ENCODE measurements at places on chromosomes 1 and 21.

GRCh38 chr1:162571696-162572095, 10.2 kb downstream of the UAP1 start:
- no peak for DNase-seq

DNA sequence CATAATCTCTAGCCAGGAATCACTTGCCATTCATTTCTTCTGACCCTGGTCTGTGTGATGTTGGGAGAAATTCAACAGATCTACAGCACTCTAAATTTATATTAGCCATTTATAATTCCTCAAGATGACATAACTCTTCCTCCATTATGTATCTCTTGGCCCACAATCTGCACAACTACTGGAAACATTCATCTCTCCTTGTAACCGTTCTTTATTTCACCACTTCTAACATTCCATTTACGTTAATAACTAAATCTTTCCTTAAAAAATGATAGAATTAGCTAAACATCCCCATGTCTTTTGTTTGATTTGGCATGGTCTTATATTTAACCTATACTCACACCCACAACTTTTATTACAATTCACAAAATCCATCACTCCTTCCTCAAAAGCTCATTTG, 166.0 kb downstream of the COL11A1 start:
- DNase-seq: no peak

GRCh38 chr1:94303005-94303404, 65.6 kb upstream of the ARHGAP29 start:
- DNase-seq: no peak

DNA sequence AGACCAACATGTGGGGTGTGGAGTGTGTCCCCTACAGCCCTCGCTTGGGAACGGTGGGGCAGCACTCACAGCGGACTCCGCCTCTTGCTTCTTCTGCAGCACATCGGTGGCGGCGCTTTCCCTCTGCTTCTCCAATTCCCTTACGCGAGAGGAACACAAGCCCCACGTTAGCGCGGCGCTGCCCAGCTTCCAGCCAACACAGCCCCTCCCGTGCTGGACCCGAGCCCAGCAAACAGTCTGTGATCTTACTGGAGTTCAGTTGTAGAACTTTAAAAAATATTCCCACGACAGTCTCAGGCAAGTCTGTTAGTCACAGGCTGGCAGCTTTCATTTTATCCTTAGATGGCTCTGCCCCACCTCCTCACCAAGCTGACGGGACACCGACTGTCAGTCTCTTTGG, 13.6 kb downstream of the THAP3 start:
- DNase-seq: no peak

DNA sequence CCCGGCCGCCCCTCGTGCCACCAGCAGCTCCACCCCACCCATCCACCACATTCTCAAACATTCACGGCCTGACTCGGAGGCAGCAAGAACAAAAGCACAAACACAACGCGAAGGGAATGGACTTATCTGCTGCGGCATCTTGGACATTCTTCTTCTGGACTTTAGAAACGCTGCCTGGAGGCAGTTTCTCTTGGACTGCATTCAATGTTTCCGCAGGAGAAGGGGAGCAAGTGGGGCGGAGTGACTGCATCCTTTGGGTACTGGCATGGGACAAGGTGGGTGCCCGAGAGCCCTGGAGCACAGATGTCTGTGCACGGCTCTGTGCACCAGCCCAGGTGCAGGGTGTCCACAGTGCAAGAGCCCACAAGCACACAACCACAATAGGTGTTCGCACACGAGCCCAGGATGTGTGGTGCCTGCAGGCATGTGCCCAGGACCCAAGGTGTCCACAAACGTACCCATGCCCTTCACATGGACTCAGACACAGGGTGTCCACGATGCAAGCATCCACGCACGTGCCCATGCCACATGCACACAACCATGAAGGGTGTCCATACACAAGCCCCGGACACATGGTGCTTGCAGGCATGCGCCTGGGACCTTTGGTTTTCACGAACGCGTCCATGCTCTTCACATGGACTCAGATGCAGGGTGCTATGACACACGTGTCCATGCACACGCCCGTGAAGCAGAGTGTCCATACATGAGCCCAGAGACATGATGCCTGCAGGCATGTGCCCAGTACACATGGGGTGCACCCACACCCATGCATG, 53.6 kb downstream of the WNT9A start:
- DNase-seq: no peak

- DNase-seq: no peak
Observed at GRCh38 chr1:17310068-17310640, 2.2 kb downstream of the PADI4 start.

DNA sequence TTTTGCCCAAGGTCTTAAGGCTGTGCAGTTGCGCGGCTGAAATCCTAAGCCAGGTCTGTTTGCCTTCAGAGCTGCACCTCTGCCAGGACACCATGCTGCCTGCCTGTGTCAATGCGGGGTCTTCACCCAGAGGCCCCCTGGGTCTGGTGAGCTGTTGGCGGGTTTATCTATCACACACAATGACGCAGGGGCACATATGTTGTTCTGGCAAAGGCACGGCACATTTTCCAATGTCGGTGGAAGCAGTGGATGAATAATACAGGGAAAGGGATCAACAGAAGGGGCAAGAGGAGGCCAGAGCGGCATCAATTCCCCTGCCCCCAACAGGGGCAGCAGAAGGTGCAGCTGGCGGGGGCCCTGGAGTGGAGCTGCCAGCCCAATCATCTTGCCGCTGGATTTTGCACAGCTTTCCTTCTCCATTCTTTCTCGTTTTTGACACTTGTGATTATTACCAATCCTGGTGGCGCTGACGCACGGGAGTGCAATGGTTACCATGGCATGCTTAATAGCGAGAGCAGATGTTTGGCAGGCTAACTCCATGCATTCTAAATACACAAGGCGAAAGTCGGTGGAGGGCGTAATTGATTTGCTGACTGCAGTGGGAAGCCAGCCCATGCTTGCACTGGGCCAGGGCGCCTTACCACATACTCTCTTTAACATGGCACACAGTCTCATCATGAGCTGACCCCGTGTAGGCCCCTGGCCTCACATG, 45.8 kb upstream of the CYP2J2 start:
- no peak for DNase-seq

GRCh38 chr21:18382141-18382540, 21.4 kb downstream of the TMPRSS15 start:
- no peak for DNase-seq

- DNase-seq: no peak
Observed at GRCh38 chr1:203178083-203178482, 2.5 kb upstream of the MYBPH start.

DNA sequence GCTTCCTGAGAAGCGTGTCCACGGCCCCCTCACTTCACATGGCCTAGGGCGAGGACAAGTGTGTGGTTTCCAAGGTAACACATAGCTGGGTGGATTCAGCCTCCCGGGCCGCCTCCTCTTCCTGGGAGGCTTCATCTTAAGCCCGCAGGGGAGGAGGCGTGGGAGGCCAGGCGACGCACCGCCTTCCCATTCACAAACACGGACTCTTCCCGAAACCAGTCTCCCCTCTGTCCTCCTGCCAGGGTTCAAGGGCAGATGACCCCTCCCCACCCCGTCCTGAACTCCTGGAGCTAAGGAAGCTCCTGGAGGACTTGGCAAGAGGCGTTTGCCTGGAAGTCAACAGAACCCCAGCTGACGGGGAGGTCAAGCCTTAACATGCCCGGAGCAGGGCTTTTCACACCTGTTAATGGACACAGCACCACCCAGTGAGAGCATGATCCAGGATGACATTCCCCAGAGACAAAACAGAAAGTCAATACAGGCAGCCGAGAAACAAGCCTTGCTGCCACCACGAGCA, 56.7 kb downstream of the KCNN3 start:
- no peak for DNase-seq

DNA sequence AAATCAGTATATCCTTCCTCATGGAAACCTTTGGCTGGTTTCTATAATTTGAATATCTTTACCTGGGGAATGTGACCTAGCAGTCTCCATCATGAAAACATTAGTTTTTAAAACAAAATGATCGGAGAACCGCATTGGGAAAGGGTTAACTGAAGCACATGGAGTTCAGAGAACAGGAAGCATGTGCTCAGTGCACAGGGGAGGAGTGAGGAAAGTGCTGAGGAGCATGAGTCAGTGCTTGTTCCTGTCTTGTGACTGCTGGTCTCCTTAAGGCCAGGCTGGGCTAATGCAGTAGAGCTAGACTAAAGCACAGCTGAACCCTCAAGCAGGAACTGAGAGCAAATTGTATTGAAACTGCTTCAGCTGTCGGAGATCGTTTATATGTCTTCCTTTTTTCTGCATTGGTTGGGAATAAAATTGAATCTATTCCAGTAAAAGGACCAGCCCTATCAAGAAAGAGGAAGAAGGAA, 5.8 kb downstream of the IFI16 start:
- peak; percentile 69 for DNase-seq

- DNase-seq: no peak
Observed at GRCh38 chr21:44989537-44989886, 49.7 kb downstream of the SLX9 start.

- no peak for DNase-seq
Observed at GRCh38 chr1:14884614-14885175, 268.9 kb upstream of the TMEM51 start.

DNA sequence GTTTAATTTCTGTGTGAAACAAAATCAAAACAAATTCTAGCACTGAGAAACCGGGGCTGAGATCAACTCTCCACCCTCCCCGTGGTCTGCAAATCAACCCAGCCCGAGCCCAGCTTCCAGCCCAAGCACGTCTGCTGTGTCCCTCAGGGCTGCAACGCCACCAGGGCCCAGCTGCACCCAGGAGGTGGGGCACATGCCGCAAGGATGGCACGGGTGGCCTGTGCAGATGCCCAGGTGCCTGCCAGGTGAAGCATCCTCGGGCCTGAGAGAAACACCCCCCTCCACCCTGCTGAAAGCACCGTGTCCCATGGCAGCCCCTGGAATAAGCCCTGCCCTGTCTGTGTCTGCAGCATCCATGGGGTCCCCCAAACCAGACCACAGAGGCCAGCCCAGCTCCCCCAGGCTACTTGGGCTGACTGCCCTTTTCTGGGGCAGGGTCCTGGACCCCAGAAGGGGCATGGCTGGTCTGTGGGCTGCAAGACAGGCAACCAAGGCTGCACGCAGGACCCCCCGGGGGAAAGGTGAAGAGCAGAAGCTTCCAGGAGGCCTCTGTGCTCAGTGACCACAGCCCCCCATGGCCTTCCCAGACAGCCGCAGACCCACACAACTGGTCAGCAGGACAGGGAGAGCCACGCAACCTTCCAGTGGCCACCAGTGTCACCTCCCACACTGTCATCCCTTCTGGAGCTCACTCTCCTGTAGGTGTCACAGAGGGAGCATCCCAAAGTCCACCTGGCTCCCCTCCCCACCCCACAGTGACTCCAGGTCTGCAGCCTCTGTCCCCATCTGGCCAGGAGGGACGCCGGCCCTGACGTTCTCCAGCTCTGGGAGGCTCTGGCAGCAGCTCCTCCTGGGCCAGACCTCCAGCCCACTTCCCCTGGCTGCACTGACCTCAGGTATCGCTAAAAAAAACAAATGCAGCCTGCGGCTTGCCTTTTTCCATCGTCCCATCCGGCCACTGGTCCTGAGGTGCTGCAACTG, 7.7 kb downstream of the WNT9A start:
- DNase-seq: no peak
